Bronchial epithelial cell (primary cell): ENCODE measurements at places on chromosomes 5 and 9.

DNA sequence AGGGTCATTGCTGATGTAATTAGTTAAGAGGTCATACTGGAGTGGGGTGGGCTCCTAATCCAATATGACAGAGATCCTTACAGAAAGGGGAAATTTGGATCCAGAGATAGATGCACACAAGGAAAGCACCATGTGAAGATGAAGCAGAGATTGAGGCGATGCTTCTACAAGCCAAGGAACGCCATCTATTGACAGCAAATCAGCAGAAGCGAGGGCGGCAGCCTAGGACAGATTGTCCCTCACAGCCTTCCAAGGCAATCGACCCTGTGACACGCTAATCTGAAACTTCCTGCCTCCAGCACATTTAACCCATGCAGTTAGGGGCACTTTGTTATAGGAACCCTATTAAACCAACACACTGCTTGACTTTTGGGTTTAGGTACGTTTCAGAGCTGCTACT is 285.1 kb upstream of the DAP start:
- DNase-seq, result no peak

DNA sequence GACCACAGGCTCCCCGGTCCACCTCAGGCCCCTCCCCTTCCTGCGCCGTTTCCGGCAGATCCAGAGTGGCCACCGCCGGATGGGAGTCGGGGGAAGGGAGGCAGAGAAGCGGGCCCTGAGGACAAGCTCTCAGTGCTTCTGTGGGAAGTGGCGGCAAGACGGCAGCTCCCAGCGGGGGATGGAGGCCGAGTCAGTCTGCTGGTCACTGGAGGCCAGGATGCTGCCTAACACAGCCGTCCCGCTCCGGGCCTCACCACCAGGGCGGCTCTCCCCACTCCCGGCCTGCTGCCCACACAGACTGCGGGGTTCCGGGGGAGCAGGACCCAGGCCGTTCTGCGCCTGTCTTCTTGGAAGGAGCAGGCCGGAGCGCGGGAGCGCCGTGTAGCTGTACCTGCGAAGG is 31.4 kb downstream of the FXN start:
- no peak for DNase-seq

GRCh38 chr9:37259951-37260350 is 139.6 kb downstream of the ZCCHC7 start:
- DNase-seq, result no peak

GRCh38 chr9:113468716-113469448 is 5.4 kb downstream of the RGS3 start:
- no peak for DNase-seq

GRCh38 chr5:140005145-140005591 is 37.9 kb downstream of the NRG2 start:
- DNase-seq, result no peak
